ENCODE measurements at places on chromosomes 2 and 18. TPM values are rescaled to one million over a fixed set of nuclear protein-coding genes. Genes with fewer than 3 reads are reported as not detected.
A peak's percentile ranks its signal among the peaks of the same experiment; 100 is the strongest.

GRCh38 chr2:216404010-216404618 lies 8.2 kb upstream of the SMARCAL1 start:
- DNase-seq, result no peak

The CCDC68 gene
- 0.82 TPM for total RNA-seq

- DNase-seq, result no peak
These were observed 23.4 kb downstream of the CROCC2 start for GRCh38 chr2:240929364-240930095.

DNA sequence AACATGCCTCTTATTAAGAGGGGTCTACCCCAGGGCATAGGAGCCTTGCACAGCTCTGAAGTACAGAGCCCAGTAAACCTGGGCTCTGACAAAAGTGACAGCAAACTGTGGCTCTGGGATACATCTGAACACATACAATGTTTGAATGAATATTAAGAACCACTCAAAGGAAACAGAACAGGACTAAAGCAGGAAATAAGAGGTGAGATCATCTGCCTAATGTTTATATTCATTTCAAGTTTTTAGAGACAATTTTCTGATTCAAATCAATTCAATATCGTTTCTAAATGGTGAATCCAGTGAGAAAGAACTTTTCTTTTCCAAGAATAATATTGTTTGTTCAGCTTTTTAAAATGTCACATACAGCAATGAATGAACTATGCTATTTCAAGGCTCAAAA lies 136.7 kb upstream of the CAVIN2 start:
- DNase-seq, result no peak

DNA sequence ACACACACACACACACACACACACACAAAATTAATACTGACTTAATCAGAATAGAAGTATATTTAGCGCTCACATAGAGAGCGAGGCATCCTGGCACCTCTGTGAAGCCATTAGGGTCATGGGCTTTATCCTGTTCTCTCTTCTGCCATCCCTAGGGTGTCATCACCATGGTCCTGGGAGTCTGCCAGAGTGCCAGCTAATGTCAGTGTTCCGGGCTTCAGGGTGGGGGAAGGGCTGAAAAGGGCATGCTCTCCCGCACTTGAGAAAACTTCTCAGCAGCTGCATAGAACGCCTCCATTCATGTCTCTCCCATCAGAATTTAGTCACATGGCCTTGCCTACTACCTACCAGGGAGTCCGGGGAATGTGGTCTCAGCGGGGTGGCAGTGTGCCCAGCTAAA lies 19.7 kb upstream of the DYNC2LI1 start:
- no peak for DNase-seq

DNA sequence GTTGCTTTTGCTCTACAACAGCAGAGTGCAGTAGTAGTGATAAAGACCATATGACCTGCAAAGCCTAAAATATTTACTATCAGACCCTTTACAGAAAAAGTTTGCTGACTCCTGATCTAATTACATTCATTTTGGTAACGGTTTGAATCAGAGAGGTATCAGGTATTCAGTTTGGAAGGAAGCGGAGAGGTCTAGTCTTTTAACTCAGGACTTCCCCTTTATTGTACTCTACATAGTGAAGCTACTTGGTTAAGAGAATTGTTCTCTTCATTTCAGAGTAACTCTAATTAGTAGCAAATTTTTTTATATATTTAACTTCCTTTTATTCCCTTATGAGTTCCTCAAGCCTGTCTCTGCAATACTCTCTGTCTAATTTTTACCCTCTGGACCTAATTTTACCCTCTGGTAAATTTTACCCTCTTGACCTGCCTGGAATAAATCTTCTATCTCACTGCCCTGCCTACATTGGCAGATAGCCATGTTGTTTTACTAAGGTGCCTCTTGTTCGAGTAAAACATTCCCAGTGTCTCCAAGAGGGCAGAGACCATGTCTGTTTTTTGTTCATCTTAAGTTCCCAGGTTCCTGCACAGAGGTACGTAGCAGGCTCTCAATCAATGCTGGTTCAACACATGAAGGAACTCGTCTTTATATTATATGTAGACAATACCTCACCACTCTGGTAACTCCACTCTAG lies 170.6 kb downstream of the DNAH6 start:
- no peak for DNase-seq

The HTR2B gene
- total RNA-seq, result 0.27 TPM

The SERPINB2 gene
- not detected for total RNA-seq

GRCh38 chr18:76328140-76328539 lies 166.9 kb downstream of the ZNF516 start:
- DNase-seq, result no peak

The RAD51AP2 gene
- total RNA-seq, result 0.54 TPM

The OXER1 gene
- total RNA-seq, result 0.18 TPM

The DDX1 gene
- 82.9 TPM for total RNA-seq

DNA sequence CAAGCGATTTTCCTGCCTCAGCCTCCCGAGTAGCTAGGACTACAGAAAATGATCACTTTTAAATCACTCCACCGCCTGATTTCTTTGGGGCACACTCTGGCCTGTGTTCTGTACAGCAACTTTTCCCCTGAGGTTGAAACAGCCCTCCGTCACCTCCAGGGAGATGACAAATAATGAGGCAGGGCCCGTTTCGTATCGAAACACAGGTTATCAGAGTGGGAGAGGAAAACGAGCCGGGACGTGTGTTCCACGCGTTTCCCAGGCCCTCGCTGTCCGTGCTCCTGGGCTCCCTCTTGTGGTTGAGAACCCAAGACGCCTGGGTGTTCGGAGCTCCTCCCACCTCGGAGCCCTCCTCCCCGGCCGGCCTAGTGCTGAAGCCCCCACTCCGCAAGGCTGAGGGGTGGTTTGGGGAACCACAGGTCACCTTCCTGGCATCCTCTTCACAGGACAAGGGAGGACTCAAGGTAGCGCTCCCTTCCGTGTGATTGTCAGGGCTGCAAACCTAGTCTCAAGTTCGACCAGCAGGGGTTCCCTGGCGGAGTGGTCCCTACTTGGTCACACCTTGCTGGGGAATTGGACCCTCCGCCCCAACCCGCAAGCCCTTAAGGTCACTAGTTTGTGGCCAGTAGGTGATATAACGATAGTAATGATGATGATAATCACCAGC lies 12.8 kb downstream of the ATP6V1B1 start:
- peak; percentile 77 for DNase-seq

The ACMSD gene
- total RNA-seq, result not detected

The NOP58 gene
- total RNA-seq, result 66.8 TPM

The ZNF514 gene
- total RNA-seq, result 33.6 TPM

The TWSG1 gene
- total RNA-seq, result 25.5 TPM

- DNase-seq, result no peak
These were observed 415.5 kb downstream of the NCKAP5 start for GRCh38 chr2:133152801-133153200.

The FOXI3 gene
- total RNA-seq, result 0.36 TPM

The SULT1C2 gene
- 0.73 TPM for total RNA-seq

GRCh38 chr2:9356261-9356660 lies 67.1 kb downstream of the ITGB1BP1 start:
- DNase-seq, result no peak

DNA sequence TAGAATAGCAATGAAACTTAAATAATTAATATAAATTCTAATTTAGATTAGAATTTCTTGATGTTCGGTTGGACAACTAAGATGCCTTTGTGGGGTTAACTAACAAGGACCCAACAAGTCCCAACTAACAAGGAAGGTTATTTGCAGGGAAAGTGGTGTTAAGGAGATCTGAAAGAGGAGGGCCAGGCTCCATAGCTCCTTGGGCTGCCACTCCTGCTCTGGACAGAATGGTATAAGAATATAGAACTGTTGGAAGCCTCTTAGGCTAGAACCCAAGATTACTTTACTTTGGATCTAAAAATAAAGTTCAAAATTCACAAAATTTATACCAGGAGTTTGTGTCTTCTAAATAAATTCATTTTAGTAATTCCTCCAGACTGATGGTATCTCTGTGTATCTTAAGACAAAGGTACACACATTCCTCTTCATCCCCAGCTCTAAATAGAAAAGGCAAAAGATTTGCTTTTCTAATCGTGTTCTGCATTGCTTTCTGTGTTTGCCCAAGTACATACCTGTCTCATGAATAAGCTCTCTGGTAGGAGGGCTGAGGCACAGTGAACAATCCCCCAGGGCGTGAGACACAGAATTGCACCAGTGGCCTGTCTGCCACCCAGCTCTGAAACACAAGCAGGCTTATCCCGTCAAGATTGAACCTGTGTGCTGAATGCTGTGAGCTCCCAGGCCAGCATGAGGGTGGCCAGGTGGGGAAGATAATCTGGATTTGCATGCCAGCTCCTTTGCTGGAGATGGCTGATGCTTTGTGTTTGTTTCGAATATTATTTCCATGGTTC lies 176.0 kb downstream of the ACKR3 start:
- DNase-seq, result no peak

GRCh38 chr2:201852878-201853415 lies 46.6 kb downstream of the CDK15 start:
- no peak for DNase-seq

The MARCO gene
- total RNA-seq, result 0.36 TPM

GRCh38 chr18:74533666-74534065 lies 634 bp upstream of the CNDP1 start:
- DNase-seq, result no peak

The IL36A gene
- total RNA-seq, result not detected

GRCh38 chr2:9250091-9250490 lies 43.5 kb downstream of the ASAP2 start:
- no peak for DNase-seq

DNA sequence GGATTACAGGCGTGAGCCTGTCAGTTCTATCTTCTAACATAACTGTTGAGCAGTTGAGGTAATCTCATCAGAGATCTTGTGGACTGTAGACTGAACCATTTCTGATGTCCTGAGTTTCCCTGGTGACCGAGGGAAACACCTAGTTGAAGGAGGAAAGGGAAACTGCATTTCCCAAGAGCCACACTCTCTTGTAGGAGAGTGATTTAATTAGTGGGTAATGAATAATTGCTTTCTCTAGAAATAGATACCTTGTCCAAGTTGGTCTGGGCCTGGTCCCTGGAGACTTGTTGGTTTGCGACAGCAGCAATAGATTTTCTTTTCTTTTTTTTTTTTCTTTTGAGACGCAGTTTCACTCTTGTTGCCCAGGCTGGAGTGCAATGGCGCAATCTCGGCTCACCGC lies 7.4 kb downstream of the TTLL4 start:
- no peak for DNase-seq

The CTNNA2 gene
- total RNA-seq, result 114 TPM

The RAB11FIP5 gene
- 6.9 TPM for total RNA-seq

The KCNJ3 gene
- total RNA-seq, result 16.2 TPM

The POTEF gene
- total RNA-seq, result 0.27 TPM

- DNase-seq, result no peak
These were observed 71.4 kb downstream of the NXPH2 start for GRCh38 chr2:138708682-138709241.

- DNase-seq, result no peak
These were observed 496.7 kb downstream of the STK39 start for GRCh38 chr2:167750675-167751074.

- no peak for DNase-seq
These were observed 341.4 kb downstream of the ZNF516 start for GRCh38 chr18:76153691-76154090.

The HAAO gene
- 2.7 TPM for total RNA-seq

DNA sequence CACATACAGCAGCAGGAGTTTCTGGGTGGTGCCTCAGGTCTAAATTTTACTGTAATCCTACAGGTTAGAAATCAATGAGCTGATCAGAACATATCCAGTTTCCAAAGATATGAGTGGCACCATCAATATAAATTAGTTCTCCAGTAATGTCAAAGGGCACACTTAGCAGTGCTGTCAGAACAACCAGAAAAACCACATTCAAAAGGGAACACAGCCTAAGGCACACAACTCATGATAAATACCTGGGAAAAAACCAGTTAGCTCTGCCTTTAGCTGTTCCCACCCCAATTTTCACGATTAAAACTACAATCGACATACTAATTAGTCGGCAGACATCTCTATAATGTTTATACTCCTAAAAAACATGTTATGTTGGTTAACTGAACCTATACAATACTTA lies 31.5 kb downstream of the ATP8B1 start:
- DNase-seq, result no peak

All from cerebellum (tissue), 4 donors.